GM13977 (cell line): ENCODE measurements at places on chromosomes 12 and 14.

- DNase-seq = no peak
Observed at GRCh38 chr12:64450711-64451486, 1.0 kb upstream of the TBK1 start.

GRCh38 chr12:58976146-58976545 lies 55.8 kb upstream of the LRIG3 start:
- DNase-seq = no peak

GRCh38 chr12:51390457-51390856 lies 749 bp downstream of the GALNT6 start:
- DNase-seq = no peak

DNA sequence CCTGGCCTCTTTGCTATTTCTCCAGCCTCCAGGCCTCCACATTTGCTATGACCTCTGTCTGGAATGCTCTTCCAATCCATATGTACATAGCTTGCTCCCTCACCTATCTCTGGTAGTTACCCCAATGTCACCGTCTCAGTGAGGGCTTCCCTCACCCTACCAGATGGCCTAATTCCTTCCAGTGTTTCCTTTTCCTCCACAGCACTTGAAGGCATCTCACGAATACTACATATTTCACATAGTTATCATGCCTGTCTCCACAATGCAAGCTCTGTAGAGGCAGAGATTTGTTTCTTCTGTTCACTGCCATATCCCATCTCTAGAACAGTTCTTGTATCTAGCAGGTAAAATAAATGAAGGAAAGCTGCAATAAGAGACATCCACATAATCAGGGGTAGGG lies 21.3 kb upstream of the HSP90B1 start:
- DNase-seq = no peak
